ENCODE measurements at places on chromosomes 1 and 21.

GRCh38 chr1:166693158-166693557 is 146.1 kb upstream of the POGK start:
- DNase-seq, result no peak

- no peak for DNase-seq
Measured at GRCh38 chr1:46806196-46807020, 7.6 kb downstream of the CYP4B1 start.

DNA sequence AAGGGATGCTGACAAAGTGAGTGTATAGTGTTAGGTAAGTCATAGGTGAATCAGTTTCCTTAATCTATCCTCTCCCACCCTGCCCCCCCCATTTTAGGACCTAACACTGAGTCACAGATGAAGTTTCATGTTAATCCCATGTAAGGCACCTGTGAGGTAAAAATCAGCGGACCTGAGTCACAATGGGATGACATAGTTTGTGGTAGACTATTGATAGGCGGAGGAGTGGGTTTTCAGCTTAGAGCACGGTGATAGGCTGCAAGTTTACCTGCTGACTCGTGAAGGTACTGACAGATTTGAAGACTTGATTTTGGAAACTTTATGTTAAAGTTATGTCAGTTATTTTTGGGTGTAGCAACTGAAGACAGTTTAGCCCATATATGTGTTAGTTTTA is 1.7 kb downstream of the TOR1AIP1 start:
- peak; percentile 61 for DNase-seq

GRCh38 chr1:26320896-26321295 is 3.1 kb downstream of the CD52 start:
- DNase-seq, result no peak

GRCh38 chr1:183870351-183871077 is 65.6 kb downstream of the RGL1 start:
- no peak for DNase-seq

DNA sequence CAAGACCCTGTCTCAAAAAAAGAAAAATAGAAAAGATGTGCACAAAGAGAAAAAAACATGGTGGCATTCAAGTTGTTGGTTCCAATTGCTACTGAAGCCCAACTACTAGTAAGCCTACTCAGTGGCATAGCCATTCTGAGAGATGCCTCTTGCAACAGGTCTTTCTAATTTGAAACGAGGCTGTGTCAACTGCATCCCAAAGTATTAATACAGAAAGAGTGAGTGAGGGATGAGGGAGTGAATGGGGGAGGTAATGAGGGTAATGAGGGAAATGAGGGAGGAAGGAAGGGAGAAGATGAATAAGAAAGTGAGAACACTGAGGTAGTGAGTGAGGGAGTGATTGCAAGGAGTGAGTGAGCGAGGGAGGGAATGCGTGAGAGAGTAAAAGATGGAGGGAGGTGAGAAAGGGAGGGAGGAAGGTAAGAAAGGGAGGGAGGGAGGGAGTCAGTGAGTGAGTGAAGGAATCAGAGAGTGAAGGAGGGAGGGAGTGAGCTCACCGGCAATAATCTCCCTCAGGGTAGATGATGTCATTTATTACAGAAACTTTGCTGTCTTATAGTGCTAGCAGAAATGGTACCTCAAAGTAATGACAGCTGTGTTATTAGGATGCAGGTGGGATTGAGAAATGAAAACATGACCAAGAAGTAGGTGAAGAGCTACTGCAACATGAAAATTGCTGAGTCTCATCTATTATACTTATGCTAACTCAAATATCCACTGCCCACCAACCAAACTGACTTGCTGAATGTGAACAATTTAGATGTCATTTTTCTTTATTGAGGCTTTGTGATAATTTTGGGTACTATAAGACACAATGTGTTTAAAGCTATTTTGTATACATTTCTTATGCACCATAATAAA is 75.6 kb upstream of the ADAM30 start:
- no peak for DNase-seq

GRCh38 chr1:109412551-109412950 is 13.7 kb downstream of the PSMA5 start:
- DNase-seq, result no peak

GRCh38 chr1:66384258-66384921 is 149.6 kb upstream of the SGIP1 start:
- no peak for DNase-seq

DNA sequence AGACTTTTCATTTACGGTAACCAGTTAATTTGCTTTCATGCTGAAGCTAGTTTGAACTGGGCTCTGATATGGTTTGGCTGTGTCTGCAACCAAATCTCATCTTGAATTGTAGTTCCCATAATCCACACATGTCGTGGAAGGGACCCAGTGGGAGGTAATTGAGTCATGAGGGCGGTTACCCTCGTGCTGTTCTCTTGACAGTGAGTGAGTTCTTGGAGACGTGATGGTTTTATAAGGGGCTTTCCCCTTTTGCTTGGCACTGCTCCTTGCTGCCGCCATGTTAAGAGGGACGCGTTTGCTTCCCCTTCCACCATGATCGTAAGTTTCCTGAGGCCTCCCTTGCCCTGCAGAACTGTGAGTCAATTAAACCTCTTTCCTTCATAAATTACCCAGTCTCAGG is 10.3 kb upstream of the FHAD1 start:
- no peak for DNase-seq

GRCh38 chr1:186896211-186896610 is 67.5 kb downstream of the PLA2G4A start:
- DNase-seq, result no peak

- DNase-seq, result no peak
Measured at GRCh38 chr1:36154765-36155407, 1.1 kb upstream of the MAP7D1 start.

DNA sequence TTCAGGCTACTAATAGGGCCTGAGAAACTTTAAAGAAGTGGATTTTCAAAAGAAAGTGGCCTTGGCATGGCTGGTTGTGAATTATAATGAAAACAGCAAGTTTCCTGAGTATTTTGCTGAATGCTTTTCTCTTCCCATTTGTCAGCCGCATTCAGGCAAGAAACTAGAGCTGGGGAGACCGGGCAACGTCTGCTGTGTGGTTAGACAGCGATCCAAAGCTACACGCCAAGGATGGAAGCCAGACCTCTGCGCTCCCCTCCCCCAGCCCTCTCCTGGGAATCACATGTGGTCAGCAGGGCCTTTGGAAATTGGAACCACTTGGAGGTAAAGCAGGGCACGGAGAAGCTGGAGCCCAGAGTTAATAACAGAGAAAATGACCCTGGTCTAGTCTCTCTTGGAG is 114.1 kb upstream of the CD34 start:
- no peak for DNase-seq

GRCh38 chr1:15014516-15014915 is 139.0 kb upstream of the TMEM51 start:
- DNase-seq, result no peak

GRCh38 chr1:170351366-170351946 is 180.5 kb upstream of the GORAB start:
- DNase-seq, result no peak

DNA sequence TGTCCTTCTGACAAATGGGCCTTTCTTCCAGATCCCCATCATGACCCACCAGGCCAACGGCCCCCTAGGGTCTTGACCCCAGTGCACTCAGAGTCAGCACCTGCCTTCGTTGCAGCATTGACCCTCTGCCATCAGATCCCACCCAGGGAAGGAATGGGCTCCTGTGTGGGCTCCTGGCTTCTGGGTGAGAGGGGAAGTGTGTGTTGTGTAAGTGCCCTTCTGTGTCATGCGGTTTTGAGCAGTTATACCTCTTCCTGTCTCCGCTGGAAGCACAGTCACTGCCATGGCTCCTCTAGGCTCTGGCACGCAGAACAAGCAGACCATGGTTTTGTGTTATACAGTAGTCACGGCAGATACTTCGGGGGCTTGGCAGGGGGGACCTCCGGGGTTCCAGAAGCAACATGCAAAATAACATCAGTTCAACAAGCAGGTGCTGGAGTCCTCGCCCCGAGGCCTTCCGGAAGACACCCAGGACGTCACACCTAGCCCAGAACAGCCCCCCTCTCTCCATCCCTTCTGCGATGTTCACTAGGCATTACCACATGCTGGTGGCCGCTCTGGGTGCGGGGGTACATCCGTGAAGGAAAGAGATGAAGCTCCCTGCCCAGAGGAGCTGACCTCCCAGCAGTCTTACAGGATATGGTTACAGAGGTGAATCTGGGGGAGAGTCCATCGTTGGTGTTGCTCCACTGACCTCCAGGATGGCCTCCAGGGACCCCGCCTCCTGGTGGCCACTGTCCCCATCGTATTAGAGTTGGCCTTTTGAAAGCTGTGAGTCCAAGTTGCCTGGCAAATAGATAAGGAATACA is 17.4 kb upstream of the KCNAB2 start:
- peak; percentile 63 for DNase-seq

GRCh38 chr1:13730751-13731482 is 30.9 kb downstream of the PRDM2 start:
- DNase-seq, result peak; percentile 82

- no peak for DNase-seq
Measured at GRCh38 chr1:171279678-171280077, 31.4 kb downstream of the FMO1 start.

DNA sequence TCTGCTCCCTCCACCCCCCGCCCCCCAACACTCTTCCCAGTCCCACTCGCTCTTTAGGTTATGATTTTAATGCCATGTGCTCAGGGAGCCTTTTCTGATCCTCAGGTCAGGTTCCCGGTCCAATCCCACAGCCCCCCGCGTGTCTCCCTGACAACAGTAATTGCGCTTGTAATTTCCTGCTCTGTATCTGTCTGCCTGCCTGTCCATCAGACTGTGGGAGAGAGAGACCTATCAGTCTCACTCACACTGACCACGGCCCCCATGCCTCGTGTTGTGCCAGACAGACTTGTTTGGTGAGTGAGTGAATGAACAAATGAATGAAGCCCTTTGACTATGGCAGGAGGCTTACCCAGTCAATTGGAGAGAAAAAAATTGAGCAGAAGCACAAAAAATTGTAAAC is 50.8 kb upstream of the ECE1 start:
- no peak for DNase-seq

DNA sequence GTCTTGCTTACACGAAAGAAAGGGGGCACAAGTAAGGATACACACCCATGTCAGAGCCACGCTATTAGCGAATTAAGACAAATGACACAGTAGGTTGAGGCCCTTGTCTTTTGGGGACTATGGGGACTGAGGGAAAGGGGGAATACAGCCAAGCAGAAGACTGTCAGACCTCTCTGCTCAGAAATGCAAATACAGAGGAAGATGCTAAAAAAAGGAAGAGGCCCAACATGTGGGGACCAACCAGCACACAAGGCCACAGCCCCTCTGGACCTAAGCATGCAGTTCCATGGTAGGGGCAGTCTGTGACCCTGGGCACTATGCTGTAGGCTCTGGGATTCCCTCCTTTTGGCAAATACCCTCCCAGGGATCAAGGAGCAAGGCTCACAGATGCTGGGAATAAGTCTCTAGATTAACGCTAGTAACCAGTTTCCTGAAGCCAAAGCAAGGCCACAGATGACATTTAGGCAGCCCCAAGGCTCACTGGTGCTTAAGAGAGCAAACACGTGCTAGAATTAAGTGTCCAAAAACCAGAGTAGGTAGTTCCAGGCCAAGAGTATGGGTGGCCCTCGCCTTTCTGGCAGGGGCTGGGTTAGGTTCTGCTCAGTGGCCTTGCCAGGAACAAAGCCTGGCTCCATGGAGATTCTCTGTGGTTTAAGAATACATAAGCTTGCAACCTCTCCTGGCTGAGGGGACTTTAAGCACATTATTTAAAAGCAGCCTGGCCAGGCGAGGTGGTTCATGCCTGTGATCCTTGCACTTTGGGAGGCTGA is 38.2 kb downstream of the RABIF start:
- DNase-seq, result no peak

DNA sequence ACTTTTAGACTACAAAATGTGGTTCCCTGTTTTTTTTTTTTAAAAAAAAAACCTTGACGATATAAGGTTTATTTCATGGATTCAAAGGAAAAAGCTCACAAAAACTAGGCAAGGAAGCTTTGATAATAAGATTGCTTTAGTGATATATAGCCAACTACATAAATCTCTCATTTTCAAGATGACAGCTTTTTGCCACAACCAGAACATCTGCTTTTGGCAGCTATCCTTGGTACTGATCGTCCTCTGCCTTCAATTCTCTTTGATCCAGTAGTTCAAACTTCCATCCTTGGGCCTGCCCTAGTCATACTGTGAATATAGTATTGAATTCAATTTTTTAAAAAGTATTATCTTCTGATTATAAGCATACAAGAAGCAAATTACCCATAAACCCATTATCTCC is 72.9 kb upstream of the CD53 start:
- DNase-seq, result no peak

GRCh38 chr1:228091084-228091483 is 8.6 kb downstream of the ARF1 start:
- no peak for DNase-seq

DNA sequence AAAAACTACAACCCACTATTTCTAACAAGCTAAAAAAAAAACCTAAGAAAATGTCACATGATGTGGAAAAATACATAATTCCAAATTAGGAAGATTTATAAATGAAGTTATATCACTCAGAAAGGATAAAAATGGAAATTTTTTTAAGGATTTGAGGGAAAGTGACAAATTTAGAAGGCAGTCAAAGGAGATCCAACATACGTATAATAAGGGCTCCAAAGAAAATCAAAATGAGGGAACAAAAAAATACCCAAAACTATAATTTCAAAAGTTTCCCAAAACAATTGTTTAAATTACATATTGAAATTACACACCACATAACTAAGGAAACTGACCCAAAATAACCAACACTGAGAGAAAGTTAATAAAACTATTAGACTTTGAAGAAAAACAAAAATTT is 381.1 kb upstream of the KAZN start:
- no peak for DNase-seq
